Hepatocyte (in vitro differentiated cells): ENCODE measurements at places on chromosomes 5 and 9. TPM values are rescaled to one million over a fixed set of nuclear protein-coding genes. Genes with fewer than 3 reads are reported as not detected.

ICE1 gene
- 9.5 and 18.3 TPM in 2 replicates for polyA plus RNA-seq

ZER1 gene
- polyA plus RNA-seq: 24.4 and 25.1 TPM in 2 replicates

SLC23A1 gene
- polyA plus RNA-seq: 3.0 and 3.3 TPM in 2 replicates

SLC36A1 gene
- 10.9 and 13.5 TPM in 2 replicates for polyA plus RNA-seq

THBS4 gene
- 0.33 TPM in 1 of 2 replicates, not detected in the other for polyA plus RNA-seq

PCDHAC1 gene
- 0.41 and 1.3 TPM in 2 replicates for polyA plus RNA-seq

NDST1 gene
- polyA plus RNA-seq: 30.2 and 42.5 TPM in 2 replicates

LCN15 gene
- polyA plus RNA-seq: 0.85 and 1.4 TPM in 2 replicates

SELENOP gene
- 2,543 and 3,137 TPM in 2 replicates for polyA plus RNA-seq

DIRAS2 gene
- polyA plus RNA-seq: 0.41 and 1.2 TPM in 2 replicates

CD72 gene
- polyA plus RNA-seq: 1.1 and 1.3 TPM in 2 replicates

PRRX2 gene
- 14.0 and 23.0 TPM in 2 replicates for polyA plus RNA-seq

SLF1 gene
- 3.3 and 7.0 TPM in 2 replicates for polyA plus RNA-seq

ZDHHC11 gene
- polyA plus RNA-seq: 7.3 and 8.5 TPM in 2 replicates

PCDHGB1 gene
- polyA plus RNA-seq: 0.57 TPM in 1 of 2 replicates, not detected in the other

HINT2 gene
- polyA plus RNA-seq: 81.4 and 87.3 TPM in 2 replicates

PDE6A gene
- polyA plus RNA-seq: 3.7 and 3.9 TPM in 2 replicates

SPINK1 gene
- polyA plus RNA-seq: 2,511 and 2,947 TPM in 2 replicates

FUT7 gene
- 0.06 TPM in 1 of 2 replicates, not detected in the other for polyA plus RNA-seq

IFNA1 gene
- not detected in 2 replicates for polyA plus RNA-seq

ISOC1 gene
- 45.9 and 67.3 TPM in 2 replicates for polyA plus RNA-seq

PDCD1LG2 gene
- not detected in 2 replicates for polyA plus RNA-seq

FAM151B gene
- polyA plus RNA-seq: 0.94 and 1.9 TPM in 2 replicates

PCDHGA4 gene
- polyA plus RNA-seq: 0.24 TPM in 1 of 2 replicates, not detected in the other

SLC34A3 gene
- polyA plus RNA-seq: 2.1 and 4.7 TPM in 2 replicates

MELK gene
- 6.9 and 11.0 TPM in 2 replicates for polyA plus RNA-seq

SREK1 gene
- polyA plus RNA-seq: 54.1 and 60.3 TPM in 2 replicates

BNC2 gene
- polyA plus RNA-seq: 19.3 and 25.3 TPM in 2 replicates

SAPCD2 gene
- polyA plus RNA-seq: 4.8 and 5.6 TPM in 2 replicates

TMEM232 gene
- 1.3 and 2.8 TPM in 2 replicates for polyA plus RNA-seq

RMI1 gene
- 3.4 and 4.2 TPM in 2 replicates for polyA plus RNA-seq
